SK-MEL-5 (cell line): ENCODE measurements at places on chromosomes 3 and 15. TPM values are rescaled to one million over a fixed set of nuclear protein-coding genes. Genes with fewer than 3 reads are reported as not detected.

RFT1 gene
- total RNA-seq = 22.7 and 23.4 TPM in 2 replicates

LOXL1 gene
- 0.32 TPM in 1 of 2 replicates, not detected in the other for total RNA-seq

- DNase-seq = no peak
Observed at GRCh38 chr3:172546105-172546504, 22.9 kb upstream of the TNFSF10 start.

DNA sequence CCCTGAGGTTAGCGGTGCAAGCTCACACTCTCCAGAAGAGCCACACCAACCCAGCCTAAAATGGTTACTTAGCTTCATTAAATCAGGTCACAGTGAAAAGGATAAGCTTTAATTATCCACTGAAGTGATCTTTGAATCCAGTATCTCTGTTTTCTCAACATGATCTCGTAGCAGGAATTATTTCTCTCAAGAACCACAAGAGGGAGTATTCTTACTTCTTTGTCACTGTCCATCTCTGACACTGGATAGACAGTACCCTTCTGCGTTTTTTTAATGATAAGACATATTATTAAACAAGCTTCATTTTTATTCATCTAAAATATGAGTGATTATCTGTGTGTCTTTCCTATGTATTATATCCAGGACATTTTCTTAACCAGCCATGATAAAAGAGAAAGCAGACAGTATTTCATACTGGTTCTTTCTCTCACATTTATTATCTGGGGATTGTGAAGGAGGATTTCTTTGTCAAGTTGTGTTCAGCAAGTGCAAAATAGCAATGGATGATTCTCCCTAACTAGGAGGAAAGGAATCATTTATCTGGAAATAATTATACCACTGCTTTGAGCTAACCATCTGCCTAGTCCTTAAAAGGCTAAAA, 105.4 kb upstream of the CCDC54 start:
- peak; percentile 72 for DNase-seq

GRCh38 chr3:117226932-117227331, 517.4 kb downstream of the TUSC7 start:
- no peak for DNase-seq

DNA sequence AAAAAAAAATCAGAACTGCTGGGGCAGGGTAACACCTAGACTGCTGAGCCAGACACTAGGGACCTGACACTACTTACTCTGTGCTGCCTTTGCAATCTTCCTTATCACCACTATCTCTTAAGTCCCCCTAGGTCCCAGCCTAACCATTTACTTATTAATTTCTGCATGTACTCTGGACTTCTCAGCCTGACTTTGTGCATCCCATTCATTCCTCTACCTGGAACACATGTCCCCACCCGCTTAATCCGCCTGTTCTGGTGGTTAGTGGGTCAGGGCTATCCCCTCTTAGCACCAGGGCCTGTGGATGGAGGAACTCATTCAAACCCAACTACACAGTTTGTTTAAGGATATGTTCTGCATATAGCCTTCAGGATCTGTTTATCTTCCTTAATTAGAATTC, 5.0 kb upstream of the CACNA1D start:
- DNase-seq = no peak
